CD4-positive, alpha-beta T cell treated with Interleukin-17A for 4 hours (primary cell): ENCODE measurements at places on chromosomes 16 and 17.

DNA sequence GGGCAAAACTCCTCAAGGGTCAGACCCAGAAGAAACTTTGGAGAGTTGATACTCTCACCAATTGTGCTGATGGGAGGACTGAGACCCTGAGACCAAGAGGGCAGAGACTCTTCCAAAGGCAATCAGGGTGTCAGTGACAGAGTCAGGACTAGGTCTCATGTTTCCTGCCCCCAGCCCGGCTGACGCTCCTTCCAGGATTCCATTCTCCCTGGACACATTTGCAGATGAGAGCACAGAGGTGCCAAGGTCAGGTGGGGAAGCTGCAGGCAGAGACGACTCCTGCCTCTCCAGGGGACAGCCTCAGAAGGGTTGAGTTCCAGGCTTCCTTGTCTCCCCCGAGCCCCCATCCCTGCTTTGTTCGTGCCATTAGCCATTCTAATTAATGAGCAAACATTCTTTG is 174.1 kb downstream of the WSCD1 start:
- DNase-seq, result no peak

- no peak for DNase-seq
These were observed 1.1 kb downstream of the OVCA2 start for GRCh38 chr17:2042933-2043332.

GRCh38 chr16:89171216-89172170 is at the start of gene CDH15:
Gene CDH15 (plus strand): TSS chr16:89171748. CDS start chr16:89171832, 84 bp downstream.
- peak; percentile 98 for DNase-seq

- DNase-seq, result no peak
These were observed 14.6 kb upstream of the CCDC154 start for GRCh38 chr16:1458977-1459341.

- DNase-seq, result no peak
These were observed 43.6 kb downstream of the NFATC3 start for GRCh38 chr16:68128577-68129305.

GRCh38 chr17:45320349-45320930 is 3.6 kb upstream of the MAP3K14 start:
- peak; percentile 47 for DNase-seq

- no peak for DNase-seq
These were observed 22.8 kb downstream of the FAM117A start for GRCh38 chr17:49741009-49741691.

DNA sequence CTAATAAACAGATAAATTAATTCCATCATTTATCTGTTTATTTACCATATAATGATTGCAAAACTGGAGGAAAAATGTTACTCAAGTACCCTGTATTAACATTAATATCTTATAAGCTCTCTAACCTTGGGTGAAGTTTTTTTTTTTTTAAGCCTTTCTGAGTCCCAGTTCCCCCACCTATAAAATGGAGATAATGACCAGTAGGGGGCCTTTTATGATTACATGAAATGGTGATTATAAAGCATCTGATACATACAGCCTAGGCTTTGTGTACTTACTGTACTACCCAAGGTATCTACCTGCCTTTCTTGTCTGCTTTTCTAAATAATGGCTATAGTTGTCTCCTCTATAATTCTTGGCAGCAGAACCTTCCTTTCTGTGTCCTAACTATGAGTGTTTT is 22.6 kb downstream of the LRRC36 start:
- no peak for DNase-seq

GRCh38 chr16:57128771-57129389 is 36.5 kb downstream of the CPNE2 start:
- peak; percentile 76 for DNase-seq

DNA sequence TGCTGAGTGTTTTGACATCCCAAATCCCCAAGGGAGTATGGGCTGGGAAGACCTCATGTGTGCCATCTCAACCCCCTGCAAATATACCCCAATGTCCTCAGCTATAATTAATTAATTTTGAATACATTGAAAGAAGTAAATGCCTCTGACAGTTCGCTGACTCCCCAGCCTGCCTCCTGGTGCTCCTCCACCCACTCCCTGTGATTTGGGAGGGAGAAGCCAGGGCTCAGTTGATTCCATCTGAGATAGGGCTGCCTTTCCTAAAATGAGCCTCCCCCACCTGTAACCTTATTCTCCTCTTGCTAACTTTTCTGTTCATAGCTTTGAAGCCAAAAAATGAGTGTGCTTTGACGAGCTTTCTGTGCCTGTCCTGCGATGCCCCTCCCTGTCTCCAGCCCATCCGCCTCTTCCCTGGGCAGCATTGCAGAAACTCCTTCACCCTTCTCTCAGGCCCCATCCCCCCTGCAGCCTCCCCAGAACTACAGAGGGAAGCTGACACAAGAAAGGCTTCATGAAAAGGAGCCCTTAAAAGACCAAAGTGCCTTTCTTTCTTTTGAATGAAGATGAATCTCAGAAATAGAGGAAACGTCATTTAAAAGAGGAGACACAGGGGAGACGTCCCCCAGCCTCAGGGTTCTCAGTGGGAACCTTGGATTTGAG is 70.3 kb downstream of the HLF start:
- DNase-seq, result no peak

- peak; percentile 1 for DNase-seq
These were observed 92.1 kb upstream of the ZNF750 start for GRCh38 chr17:82931699-82932517.

DNA sequence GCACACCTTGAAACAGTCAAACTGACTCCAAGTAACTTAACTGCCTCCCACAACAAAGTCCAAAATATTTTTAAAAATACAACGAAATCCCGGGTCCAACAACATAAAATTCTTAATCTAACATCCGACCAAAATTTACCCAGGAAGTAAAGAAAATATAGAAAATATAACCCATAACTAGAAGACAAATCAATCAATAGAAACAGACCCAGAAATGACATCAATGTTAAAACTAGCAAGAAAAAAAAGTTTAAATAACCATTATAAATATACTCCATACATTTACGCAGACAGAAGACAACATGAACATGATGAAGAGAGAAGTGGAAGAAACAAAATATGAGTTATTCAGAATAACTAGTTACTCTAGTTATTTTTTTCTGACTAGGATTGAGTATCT is 3.7 kb downstream of the ZNF597 start:
- DNase-seq, result no peak

GRCh38 chr16:9555051-9555450 is 463.6 kb downstream of the HAPSTR1 start:
- no peak for DNase-seq

DNA sequence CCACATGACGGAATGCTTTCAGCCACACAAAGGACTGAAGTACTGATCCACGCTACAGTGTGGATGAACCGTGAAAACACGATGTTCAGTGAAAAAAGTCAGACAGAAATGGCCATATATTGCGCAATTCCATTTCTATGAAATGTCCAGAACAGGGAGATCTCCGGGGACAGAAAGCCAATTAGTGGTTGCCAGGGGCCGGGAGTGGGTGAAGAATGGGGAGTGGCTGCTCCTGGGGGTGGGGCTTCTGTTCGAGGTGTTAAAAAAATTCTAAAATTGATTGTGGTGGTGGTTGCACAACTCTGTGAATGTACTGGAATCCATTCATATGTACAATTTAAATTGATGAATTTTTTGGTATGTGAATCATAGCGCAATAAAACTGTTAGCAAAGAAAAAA is 154.8 kb upstream of the HSBP1 start:
- no peak for DNase-seq

- no peak for DNase-seq
These were observed 890 bp upstream of the CD300A start for GRCh38 chr17:74465378-74466110.
